HCT116 (cell line): ENCODE measurements at places on chromosomes 2 and 18. TPM values are rescaled to one million over a fixed set of nuclear protein-coding genes. Genes with fewer than 3 reads are reported as not detected.

DNA sequence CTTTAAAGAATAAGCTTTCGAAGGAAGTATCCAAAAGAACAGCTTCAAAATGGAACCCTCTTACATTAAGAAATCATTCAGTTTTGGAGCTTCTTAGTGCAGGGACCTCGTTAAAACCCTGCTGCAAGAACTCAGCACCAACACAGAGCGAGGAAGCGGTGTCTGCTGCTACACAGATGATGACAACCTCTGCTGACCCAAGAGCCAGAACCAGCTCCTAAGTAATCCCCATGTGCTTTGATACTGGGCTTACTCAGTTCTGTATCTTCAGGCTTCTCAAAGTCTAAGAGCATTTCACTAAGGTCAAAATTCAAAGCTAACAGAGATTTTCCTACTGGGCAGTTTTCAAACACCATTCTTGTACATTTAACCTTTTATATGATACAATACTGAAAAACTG lies 194.6 kb downstream of the STK39 start:
- no peak overlapping the region for H3K27ac ChIP-seq
- no peaks in the 10 kb centered on the region for H3K27me3 ChIP-seq
- H3K4me1 ChIP-seq, result no peaks in the 10 kb centered on the region; the same call in 1 of the 2 replicates

DNA sequence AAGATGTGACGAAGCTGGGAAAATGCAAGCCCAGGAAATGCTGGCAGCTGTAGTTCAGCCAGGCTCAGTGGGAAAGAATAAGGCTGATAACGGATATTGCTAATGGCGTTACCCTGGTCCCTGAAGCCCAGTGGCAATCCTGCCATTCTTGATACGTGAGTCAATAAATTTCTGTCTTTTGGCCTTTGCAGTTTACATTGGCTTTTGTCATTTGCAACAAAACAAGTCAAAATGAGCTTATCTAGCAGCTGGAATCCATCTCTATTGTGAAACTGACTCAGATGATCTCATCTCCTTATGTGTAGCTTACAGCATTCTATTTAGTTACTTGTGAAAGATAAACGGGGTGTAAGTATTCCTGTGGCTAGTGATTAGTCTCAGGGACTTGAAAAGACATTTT lies 43.8 kb downstream of the ARL6IP6 start:
- no peak for DNase-seq
- no peaks in the 10 kb centered on the region for H3K4me1 ChIP-seq
- no peaks in the 10 kb centered on the region for H3K27me3 ChIP-seq
- no peak overlapping the region for H3K4me3 ChIP-seq
- no peaks in the 10 kb centered on the region for H3K36me3 ChIP-seq

DNA sequence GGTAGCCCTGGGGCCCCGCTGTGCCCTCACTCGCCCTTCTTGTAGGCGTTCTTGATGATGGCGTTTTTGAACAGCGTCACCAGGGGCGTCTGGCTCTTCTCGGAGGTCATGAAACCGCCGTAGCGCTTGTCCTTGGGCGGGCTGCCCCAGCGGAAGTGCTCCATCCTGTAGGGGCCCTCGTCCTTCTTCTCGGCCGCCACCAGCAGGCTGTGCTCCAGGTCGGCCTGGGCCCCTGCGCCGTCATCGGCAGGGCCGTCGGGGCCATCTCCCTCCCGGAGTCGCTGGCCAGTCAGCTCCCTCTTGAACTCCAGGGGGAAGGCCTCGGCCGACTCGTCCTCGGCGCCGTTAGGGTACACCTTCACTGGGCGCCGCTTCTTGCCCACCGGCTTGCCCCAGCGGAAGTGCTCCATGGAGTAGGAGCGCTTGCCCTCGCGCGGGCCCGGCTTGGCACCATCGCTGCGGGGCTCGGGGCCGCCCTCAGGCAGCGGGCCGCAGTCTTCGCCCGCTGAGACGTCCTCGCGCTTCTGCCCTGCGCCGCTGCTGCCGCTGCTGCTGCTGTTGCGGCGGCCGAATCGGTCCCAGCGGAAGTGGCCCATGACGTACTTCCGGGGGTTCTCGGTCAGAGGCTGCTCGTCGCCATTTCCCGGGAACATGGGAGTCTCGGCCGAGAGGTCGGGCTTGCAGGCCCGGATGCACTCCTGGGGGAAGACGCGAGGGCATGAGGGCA lies 7.2 kb downstream of the POMC start:
- no peaks in the 10 kb centered on the region for H3K36me3 ChIP-seq
- no peaks in the 10 kb centered on the region for H3K27me3 ChIP-seq
- H3K4me3 ChIP-seq, result no peak overlapping the region
- DNase-seq, result no peak
- no peak overlapping the region for H3K27ac ChIP-seq

DNA sequence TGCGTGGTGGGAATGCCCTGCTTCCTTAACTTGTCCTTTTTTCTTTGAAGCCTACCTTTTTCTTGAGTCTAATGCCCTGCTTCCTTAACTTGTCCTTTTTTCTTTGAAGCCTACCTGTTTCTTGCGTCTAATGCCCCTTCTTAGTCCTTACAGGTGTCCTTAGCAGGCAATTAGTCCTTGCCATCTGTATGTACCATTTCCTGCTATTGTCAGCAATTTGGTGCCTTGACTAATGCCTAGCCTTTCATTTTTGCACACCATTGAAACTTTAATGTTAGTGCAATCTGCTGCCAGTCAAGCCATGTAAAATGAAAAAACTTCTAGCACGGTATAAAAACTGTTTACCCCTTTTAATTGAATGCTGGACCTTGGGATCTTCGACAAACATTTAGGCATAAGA lies 4.3 kb downstream of the KDM3A start:
- peaks cover 6% of the 10 kb centered on the region for H3K4me1 ChIP-seq
- no peak overlapping the region for H3K27ac ChIP-seq
- H3K36me3 ChIP-seq, result peaks cover 3% of the 10 kb centered on the region; the same call in 1 of the 2 replicates

The LRRC30 gene
- total RNA-seq, result not detected
